ENCODE measurements at places on chromosomes 11 and 22. TPM values are rescaled to one million over a fixed set of nuclear protein-coding genes. Genes with fewer than 3 reads are reported as not detected.

NDUFC2 gene
- 235 TPM for polyA plus RNA-seq

GRK3 gene
- polyA plus RNA-seq: 1.9 TPM

UBQLNL gene
- polyA plus RNA-seq: 0.10 TPM

GTSE1 gene
- 12.2 TPM for polyA plus RNA-seq

ISX gene
- not detected for polyA plus RNA-seq

LRRC74B gene
- 0.03 TPM for polyA plus RNA-seq

CADM1 gene
- 11.4 TPM for polyA plus RNA-seq

LINC01488 gene
- polyA plus RNA-seq: not detected

CYTH4 gene
- 0.03 TPM for polyA plus RNA-seq

MAP6 gene
- 13.1 TPM for polyA plus RNA-seq

ART5 gene
- 0.58 TPM for polyA plus RNA-seq

SLC22A25 gene
- not detected for polyA plus RNA-seq

C11orf87 gene
- 0.49 TPM for polyA plus RNA-seq

RAD9A gene
- polyA plus RNA-seq: 21.5 TPM

APBB1 gene
- polyA plus RNA-seq: 35.9 TPM

ENDOD1 gene
- 18.4 TPM for polyA plus RNA-seq

OR8B3 gene
- polyA plus RNA-seq: not detected

CNTN5 gene
- polyA plus RNA-seq: not detected

C11orf98 gene
- polyA plus RNA-seq: 90.1 TPM

PKNOX2 gene
- 0.02 TPM for polyA plus RNA-seq

PRR33 gene
- not detected for polyA plus RNA-seq

ARL2 gene
- 252 TPM for polyA plus RNA-seq

Data from SK-N-SH (cell line).